ENCODE measurements at places on chromosomes 7 and 10.

DNA sequence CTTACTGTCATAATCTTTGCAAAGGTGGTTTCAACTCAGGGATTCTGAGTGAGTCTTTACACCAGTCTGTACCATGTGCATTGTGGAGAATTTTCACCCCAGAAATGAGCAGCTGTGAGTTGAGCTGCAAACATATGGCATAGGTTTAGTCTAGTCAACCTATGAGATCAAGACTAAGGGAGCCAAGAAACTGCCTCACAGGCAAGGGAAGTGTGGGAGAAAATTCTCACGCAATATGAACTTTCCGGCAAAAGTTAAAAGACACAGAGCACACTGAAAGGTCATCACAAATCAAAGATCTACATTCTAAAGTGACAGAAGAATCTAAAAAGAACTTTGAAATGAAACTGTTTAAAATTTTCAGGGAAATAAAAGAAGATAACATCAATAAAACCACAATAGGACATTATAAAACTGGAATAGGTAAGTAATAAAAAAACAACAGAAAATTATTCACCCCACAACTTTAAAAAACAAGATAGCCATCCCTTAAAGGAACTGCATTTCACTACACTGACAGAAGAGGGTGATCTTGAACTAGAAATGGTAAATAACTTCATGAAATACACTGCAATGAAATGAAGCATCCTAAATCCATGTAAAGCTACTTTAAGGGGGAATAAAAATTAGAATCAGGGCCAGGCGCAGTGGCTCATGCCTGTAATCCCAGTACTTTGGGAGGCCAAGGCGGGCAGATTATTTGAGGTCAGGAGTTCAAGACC lies 63.5 kb downstream of the LGI1 start:
- DNase-seq: no peak

DNA sequence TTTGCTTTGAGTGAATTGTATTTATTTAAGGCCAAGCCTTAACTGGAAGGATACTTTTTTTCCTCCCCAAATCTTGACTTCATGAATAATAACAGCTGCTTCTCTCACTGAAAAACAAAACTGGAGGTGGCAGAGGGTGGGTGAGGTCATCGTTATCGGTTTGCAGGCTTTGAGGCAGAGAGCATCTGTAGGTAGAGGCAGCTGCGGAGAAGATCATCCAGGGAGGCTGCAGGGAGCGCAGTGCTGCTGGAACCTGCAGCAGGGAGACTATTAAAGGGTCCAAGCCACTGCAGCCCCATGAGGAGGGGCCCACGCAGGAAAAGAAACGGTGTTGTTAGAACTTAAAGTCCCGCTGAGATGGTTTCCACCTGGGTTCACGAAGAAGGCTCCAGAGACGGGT lies 112.1 kb upstream of the SDK1 start:
- DNase-seq: no peak

DNA sequence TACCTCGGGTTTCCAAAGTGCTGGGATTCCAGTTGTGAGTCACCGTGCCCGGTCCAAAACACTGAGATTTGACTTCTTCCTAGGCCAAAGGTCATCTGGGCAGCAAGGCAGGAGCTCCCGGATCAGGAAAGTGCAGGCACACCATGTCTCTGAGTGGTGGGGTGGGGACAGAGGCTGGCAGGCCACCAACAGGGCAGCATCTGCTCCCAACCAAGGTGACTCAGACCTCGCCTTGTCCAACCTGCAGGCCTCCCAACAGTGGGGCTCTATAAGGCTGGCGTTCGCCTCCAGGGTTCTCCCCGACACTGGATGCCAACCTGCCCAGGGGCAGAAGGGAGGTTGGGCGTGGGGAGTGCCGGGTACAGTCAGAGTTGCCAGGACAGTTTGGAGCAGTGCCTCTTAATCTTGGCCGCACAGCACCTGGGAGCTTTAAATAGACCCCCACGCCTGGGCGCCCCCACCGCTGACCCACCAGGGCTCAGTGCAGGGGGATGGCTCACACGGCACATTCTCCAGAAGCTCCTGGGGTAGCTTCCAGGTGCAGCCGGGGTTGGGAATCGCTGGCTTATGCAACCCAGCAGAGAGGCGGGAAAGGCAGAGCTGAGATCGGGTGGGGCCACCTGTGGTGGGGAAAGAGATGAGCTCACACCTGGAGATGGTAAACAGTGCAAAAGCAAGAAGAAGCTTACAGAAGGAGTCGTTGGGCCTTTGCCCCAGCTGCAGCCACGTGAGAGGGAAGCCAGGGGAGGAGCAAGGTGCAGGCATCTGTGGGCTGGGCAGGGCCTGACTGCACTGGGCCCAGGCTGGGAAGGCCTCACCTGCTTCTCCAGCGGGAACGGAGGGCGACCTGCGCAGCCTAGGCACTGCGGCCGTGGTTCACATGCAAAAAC lies 10.9 kb downstream of the CALML5 start:
- DNase-seq: no peak

- no peak for DNase-seq
These were observed 44.6 kb downstream of the COL17A1 start for GRCh38 chr10:104040862-104041789.

- no peak for DNase-seq
These were observed 128.6 kb downstream of the WDR37 start for GRCh38 chr10:1184541-1185430.

- no peak for DNase-seq
These were observed 22.2 kb downstream of the CDNF start for GRCh38 chr10:14815681-14816080.

DNA sequence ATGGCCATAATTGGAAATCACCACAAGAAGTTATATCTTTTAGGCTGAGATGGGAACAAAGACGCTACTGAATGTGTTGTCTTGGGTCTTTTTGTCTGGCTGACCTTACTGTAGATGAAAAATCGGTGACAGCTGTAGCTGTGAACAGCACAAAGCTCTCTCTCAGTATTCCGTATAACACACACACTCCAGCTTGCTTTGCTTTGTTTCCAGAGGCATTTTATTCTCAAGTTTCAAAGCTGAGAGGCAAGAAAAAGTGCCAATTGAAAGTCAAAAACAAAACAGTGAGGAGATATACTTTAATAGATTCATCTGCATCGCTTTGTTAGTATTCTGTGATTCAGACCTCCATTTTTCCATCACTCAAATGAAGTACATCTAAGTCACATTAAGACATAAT lies 39.6 kb upstream of the CABCOCO1 start:
- DNase-seq: no peak

- no peak for DNase-seq
These were observed 573 bp downstream of the PMPCB start for GRCh38 chr7:103297837-103298179.

DNA sequence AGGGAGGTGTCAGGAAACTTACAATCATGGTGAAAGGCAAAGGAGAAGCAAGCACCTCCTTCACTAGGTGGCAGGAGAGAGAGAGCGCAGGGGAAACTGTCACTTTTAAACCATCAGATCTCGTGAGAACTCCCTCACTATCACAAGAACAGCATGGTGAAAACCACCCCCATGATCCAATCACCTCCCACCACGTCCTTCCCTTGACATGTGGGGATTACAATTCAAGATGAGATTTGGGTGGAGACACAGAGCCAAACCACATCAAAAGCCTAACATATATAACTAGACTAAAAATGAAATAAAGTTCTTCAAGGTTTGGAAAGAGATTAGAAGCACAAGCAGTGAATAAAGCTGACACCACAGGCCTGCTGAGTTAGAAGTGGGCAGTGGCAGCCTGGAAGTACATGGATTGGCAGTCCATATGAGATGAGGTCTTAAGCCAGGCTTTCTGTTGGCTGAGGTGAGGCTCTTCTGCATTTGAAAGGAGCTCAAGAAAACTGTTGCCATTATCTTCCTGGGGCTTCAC lies 96.4 kb upstream of the MDFIC start:
- peak; percentile 9 for DNase-seq

DNA sequence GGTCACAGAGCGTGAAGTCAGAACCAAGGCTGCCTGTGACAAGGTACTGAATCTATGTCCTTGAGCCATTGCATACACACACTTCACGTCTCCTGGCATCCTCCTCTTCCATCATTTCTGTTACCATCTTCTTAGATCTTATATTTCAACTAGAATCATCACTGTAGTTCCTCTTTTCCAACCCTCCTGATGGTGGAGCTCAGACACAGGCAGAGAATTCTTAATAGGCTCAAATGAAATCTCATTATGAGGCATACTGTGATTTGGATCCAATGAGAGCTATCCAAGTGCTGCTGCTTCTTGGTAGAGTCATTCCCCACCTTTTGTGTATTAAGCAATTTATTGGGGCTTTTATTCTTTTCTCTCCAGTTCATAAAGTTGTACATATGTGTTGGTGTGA lies 113.2 kb downstream of the CALCR start:
- no peak for DNase-seq

DNA sequence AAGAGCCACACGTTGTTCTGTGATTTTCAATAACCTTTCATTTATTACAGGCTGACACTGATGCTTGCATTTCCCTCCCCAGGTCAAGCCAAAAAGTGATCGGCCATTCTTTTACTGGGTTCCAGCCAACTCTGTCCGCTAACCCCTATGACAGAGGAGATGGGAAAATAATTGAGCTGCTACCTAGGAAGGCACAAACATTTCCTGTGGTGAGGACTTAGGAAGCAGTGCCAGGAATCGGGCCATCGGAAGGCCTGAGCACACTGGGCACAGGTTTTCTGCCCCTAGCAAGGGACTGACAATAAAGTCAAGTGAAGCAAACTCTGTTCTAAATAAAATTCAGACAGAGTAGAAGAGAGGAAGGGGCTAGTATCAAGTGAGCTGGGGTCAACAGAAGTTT lies 313.0 kb upstream of the AOAH start:
- DNase-seq: no peak

GRCh38 chr10:101354328-101355071 lies 535 bp downstream of the BTRC start:
- DNase-seq: no peak

DNA sequence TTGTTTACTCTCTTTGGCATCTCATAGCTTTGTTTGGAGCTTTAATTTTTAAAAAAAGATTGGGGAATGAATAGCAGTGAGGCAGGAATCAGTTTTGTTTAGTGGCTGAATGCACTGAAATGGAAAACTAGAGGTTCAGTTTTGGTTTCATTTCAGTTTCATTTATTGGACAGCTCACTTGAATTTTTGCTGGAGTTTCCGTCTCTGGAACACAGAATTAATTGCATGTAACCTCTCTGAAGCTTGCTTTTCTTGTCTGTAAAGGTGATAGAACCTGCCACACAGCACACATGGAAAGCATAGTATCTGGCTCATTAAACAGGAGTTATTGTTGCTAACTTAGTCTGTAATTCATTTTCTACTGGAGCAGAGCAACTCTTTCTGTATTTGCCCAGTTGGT lies 7.1 kb downstream of the GRM8 start:
- DNase-seq: no peak

DNA sequence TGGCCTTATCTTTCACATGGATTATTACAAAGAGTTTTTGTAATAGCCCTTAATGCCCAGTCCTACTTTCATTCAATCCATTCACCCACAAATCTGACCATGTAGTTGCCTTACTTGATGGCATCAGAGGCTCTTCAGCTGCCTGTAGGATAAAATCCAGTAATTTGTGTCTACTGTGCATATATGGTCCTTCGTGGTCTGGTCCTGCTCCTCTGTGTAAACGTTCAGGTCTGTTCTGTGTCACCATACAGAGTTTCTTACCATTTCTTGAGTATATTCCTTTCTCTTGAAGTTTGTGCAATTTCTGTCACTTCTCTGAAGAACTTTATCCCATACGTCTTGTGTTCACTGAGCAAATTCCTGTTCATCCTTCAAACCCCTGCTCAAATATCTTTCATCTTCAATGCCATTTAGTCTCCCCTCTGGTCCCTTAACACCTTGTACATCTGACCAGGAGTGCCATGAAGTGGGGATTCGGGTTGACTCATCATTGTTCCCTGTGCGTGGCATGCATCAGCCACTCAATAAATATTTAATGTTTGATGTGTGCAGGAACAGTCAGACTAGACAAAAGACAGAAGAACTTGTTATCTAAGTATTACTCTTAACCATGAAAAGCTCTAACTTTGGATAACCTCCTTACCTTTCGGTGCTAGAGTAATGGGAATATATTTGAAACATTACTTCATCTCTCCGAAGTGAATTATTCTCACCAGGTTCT lies 98.6 kb upstream of the RPA3 start:
- no peak for DNase-seq

DNA sequence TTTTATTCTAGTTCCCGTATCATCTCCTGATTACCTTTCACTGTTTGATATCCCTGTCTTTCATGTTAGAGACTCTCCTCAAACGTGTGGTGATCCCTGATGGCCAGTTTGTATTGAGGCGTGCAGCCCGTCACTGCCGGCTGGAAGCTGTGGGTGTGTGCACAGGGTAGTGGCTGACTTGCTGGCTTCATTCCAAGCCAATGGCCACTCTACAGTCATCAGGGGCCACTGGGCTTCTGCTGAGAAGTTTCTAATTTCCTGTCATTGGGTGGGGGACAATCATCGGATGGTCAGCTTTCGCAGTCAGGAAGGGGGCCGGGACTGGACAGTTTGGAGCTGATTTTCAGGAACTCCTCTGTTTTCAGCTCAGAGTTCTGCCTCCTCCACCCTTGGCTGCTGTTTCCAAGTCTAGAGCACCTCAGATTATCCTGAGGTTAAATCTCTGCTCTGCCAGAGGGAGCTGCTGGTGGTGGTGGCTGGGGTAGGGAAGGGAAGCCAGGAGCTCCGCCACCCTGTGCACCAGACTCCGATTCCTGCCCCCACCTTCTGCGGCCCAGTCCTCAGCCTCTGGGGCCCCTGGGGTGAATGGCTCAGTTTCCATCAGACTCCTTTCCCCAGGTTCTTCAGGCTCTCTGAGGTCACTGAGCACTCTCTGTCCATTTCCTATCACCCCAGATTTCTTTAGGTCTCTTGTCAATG lies 34.9 kb downstream of the BAIAP2L1 start:
- DNase-seq: no peak

DNA sequence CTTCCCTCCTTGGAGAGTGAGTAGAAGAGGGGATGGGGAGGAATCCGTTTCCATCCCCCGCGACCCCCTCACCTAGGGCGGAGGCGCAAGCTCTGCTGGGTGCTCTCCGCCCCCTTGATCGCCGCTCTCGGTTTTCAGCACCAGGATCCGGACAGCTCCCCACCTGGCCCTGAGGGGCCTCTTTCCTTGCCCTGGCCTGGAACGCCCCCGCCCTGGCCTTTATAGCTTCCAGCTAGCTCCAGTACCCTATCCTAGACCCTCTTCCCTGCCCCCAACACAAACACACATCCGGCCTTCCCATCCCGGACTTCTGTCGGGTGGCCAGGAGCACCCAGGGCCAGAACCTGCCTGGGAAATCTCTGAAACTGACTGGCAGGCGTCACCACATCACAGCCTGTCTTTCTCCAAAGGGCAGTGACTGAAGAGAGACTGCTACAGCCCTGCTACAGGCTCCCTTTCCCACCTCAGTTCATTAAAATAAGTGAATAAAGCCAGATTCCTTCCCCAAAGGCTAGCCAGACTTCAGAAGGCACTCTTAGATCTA lies 72.3 kb upstream of the LEP start:
- DNase-seq: no peak

DNA sequence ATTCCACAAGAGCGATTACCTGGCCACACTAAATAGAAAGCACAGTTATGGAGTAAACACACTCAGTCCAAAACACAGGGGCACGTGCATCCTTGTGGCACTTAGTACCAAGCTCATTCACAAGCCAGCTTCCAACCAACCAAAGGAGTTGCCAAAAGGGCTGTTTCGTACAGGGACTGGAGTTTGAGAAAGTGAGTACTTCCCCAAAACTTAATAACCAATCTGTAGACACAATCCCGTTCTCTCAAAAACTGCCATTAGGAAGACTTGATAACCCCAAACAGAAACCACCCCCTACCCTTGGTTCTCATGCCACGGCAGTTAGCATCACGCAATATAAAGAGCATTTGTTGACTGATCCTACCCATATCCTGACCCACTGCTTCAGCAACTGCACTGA lies 166.2 kb upstream of the ASAH2 start:
- DNase-seq: no peak

All from stimulated activated CD4-positive, alpha-beta T cell treated with anti-CD3 and anti-CD28 coated beads, Interleukin-15, amount 100 ng/mL, for 1 hour (primary cell).